MCF 10A (cell line): ENCODE measurements at places on chromosomes 12 and 14. TPM values are rescaled to one million over a fixed set of nuclear protein-coding genes. Genes with fewer than 3 reads are reported as not detected.

DNA sequence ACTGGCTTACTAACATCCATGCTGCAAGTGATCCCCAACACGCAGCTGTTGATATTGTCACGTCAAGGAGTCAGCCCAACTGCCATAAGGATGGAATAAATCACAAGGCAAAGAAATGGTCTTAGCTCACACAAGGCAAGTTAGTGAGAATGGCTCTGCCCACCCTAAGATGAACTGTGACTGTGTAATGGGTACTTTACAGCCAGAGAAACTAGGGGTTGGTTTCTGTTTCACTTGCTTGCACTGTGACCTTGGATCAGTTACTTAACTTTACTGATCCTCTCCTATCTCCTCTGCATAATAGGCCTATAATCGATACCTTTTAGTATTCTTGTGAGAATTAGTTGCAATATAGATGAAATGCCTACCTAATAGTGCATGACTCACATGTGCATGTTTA, 52.2 kb upstream of the ANO2 start:
- no peak for DNase-seq

GRCh38 chr14:55580470-55581341, 699 bp downstream of the KTN1 start:
- DNase-seq: peak; percentile 52

DNA sequence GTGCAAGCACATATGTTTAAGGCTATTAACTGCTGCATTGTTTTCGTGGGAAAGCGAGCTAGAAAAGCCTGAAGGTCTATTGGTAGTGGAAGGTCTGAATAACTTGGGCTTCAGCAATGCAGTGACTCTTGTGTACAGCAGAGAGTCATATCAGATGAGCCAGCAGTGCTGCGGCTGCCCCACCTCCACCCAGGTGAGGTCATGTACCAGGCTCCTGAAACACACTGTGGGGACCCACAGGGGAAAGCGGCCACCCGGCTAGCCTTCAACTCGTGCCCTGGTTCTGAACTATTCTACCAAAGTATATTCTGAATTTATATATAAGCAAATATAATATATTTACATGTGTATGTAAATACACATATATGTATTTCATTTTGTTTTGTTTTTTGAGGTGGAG, 12.7 kb upstream of the RAN start:
- DNase-seq: no peak

GRCh38 chr14:89078021-89078795, 253.8 kb downstream of the TTC8 start:
- DNase-seq: no peak

DNA sequence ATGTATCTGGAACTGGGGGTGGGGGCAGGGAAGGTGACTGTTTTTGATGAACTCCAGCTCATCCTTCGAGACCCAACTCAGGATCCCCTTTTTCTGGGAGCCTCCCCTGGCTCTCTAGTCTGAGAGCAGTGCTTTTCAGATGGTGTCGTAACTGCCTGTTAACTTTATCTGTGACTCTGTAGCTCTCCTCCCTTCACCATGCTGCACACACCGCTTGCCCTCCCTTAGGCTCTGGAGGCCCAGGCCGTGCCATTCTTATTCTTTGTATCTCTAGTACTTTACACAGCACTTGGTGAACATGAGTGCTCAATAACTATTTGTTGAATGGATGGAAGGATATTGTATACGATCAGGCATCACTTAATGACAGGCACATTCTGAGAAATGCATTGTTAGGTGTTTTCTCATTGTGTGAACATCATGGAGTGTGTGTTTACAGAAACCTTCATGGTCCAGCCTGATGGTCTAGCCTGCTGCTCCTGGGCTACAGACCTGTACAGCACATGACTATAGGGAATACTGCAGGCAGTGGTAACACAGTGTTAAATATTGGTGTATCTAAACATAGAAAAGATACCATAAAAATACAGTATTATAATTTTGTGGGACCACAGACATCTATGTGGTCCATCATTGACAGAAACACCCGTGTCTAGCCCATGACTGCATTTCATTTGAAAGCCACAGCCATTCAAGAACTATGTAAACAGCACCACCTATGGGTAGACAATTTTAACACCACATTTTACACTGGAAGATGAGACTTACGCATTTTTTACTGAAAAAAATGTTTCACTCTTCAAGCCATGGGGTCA, 91.8 kb downstream of the EML1 start:
- DNase-seq: peak; percentile 63

Gene PRB2
- not detected in 2 replicates for total RNA-seq
